Cortex of kidney (tissue), 1 donor: ENCODE measurements at places on chromosomes 12 and 14.

DNA sequence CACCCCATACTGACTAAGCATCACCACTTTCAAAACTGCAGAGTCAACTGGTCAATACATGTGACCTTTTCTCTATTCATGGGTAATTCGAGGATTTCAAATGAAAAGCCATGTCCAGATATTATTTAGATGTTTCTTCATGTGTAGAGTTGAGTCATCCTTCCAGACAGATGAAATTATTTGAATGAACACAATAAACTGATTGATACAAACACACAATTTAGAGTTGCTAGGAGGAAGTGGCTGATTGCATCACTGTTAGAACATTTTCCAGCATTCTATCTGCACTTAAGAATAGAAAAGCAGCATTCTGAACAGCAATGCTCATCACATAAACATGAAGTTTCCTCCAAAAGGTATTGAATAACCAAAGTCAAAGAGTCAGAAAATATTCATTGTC, 273.5 kb upstream of the SOX5 start:
- DNase-seq: no peak

DNA sequence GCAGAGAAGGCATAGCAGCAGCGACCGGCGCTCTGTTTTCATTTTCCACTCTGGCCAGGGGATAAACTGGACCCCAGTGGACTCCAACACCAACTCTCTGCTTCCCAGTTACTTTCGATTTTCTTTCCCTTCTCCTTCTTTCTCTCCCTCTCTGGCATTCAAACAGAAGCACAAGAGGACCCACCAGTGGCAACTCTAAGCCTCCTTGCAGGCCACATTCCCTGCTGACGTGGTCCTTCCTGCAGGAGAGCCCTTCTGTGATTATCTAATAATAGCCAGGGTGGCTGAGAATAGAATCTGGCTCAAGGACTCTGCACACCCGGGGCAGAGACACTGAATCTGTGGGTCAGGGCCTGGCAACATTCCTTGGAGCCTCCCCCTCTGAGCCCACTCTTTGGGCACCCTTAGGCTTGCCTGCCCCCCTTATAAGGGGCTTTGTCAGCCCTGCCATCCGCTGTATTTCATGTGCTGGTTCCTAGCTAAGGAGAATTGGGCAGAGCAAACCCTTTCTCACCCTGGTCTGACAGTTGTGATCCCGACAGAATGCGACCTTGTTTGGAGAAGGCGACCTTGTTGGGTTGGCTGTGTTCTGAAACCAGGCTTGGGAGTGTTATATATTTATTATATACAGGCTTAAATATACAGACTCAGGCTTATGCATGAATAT, 8.2 kb upstream of the HOXC6 start:
- DNase-seq: no peak

DNA sequence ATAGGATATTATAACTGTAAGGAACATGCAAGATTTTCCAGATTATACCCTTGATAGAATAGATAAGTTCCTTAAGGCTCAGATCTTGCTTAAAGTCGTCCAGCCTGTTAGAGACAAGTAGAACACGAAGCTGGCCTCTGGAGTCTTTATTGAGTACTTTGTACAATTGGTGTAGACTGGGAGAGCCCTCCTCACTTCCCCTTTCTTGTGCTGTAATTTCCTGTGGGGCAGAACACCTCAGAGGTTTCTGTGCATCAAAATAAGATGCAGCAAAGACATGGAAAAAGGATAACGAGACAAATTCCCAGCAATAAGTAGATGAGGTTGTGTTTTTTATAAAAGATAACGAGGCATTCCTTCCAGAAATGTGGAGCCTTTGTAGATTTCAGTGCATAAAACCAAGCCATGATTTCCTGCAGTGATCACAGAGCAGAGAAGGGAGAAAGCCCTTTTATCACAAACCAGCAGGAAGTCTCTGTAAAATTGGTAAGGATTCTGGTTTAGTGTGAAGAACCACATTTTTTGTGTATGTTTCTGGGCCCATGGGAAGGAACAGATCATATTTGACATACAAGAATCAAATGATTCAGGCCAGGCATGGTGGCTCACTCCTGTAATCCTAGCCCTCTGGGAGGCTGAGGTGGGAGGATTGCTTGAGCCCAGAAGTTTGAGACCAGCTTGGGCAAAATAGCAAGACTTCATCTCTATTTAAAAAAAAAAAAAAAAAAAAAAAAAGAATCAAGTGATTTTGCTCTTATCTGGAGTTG, 18.0 kb downstream of the GPRC5A start:
- no peak for DNase-seq

- DNase-seq: no peak
Observed at GRCh38 chr12:4141348-4142270, 132.0 kb upstream of the CCND2 start.

DNA sequence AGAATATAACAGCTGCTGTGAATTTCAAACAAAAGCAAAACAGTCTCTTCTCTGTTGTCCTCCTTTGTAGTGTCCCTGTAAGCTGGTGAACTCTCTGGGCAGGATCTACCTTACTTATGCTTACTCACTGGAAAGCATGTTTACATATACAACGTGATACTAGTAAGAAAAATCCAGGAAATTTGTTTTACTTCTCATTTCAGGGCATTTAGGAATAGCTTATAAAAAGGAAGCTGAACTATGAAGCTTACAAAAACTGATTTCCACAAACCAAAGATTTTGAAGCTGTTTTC, 311.0 kb downstream of the NOVA1 start:
- DNase-seq: no peak

DNA sequence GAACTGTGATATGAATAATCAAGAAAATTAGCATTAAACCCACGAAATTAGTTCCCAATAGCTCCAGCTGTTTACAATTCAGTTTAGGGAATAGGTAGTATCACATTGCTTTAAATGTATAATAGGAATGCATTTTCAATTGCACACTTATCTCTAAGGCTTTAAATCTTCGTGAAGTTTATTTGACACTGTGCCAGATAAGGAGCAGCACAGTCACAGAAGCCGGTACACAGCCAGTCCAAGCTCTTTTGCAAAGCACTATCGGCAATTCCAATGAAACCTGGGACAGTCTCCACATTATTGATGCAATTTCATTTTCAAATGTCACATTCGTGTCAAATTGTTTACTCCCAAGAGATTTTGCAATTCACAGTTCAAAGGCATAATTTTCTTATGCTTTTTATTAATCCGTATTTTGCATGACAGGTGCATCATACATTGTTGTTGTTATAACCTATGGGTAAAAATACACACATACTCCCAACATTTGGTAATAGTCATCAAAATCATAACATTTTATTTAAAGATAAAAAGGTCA, 602.8 kb downstream of the RPS29 start:
- DNase-seq: no peak

- no peak for DNase-seq
Observed at GRCh38 chr12:6342140-6342889, 439 bp upstream of the TNFRSF1A start.
